GM23248 (cell line): ENCODE measurements at places on chromosomes 5 and 9. TPM values are rescaled to one million over a fixed set of nuclear protein-coding genes. Genes with fewer than 3 reads are reported as not detected.

GRCh38 chr9:133971121-133971951, 20.8 kb downstream of the VAV2 start:
- no peaks in the 10 kb centered on the region for H3K36me3 ChIP-seq
- no peak overlapping the region for H3K4me3 ChIP-seq
- no peaks in the 10 kb centered on the region for H3K27me3 ChIP-seq
- DNase-seq: no peak
- no peaks in the 10 kb centered on the region for H3K4me1 ChIP-seq
- no peak overlapping the region for H3K27ac ChIP-seq

- peak overlapping the region; percentile 25 for H3K27ac ChIP-seq
- H3K4me1 ChIP-seq: no peaks in the 10 kb centered on the region
- no peaks in the 10 kb centered on the region for H3K36me3 ChIP-seq
- H3K4me3 ChIP-seq: peak overlapping the region; percentile 58
- 0 out of 2 replicates have a peak, but pooled peaks cover 9% of the 10 kb centered on the region for H3K27me3 ChIP-seq
Measured at GRCh38 chr9:101445353-101446029, 9.9 kb upstream of the ALDOB start.

DNA sequence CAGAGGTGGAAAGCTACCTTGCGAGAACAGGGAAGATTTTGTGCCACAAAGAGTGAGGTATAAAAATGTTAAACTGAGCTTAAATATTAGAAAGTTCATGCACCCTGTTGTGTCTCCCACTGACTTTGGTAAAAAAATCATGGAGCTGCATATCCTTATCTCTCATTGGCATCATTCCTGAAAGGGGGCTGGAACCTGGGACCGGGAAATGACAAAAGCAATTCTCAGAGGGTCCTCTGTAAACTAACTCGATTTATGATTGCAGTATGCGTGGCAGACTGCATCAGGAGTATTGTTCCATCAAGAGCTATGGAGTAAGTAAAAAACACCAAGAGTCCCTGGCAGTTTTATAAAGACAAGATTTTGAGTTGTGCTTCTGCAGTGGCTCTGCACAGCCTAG, 148.8 kb downstream of the DCP2 start:
- H3K27ac ChIP-seq: no peak overlapping the region
- H3K4me3 ChIP-seq: no peak overlapping the region
- no peak for DNase-seq
- no peaks in the 10 kb centered on the region for H3K27me3 ChIP-seq
- H3K36me3 ChIP-seq: no peaks in the 10 kb centered on the region
- peaks cover 18% of the 10 kb centered on the region for H3K4me1 ChIP-seq

DNA sequence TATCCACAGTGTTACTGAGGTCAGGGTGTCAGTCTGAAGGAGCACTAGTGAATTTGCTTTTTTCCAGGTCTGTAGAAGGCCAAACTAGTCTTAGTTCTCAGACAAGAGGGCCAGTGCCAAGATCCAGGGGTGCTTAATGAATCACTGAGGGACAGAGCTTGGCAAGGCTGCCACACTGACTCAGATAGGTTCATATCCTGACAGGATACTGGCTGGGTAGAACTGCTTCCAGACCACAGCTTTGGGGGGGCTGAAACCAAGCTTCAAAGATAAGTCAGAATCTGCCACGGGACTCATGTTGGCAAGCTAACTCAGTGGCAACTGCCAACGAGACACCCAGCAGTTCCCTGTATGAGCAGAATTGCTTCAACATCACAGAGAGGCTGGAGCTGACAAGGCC, 1125.4 kb downstream of the EFNA5 start:
- H3K27ac ChIP-seq: no peak overlapping the region
- H3K4me3 ChIP-seq: no peak overlapping the region
- H3K36me3 ChIP-seq: no peaks in the 10 kb centered on the region
- no peaks in the 10 kb centered on the region for H3K4me1 ChIP-seq
- H3K27me3 ChIP-seq: no peaks in the 10 kb centered on the region
- no peak for DNase-seq

DNA sequence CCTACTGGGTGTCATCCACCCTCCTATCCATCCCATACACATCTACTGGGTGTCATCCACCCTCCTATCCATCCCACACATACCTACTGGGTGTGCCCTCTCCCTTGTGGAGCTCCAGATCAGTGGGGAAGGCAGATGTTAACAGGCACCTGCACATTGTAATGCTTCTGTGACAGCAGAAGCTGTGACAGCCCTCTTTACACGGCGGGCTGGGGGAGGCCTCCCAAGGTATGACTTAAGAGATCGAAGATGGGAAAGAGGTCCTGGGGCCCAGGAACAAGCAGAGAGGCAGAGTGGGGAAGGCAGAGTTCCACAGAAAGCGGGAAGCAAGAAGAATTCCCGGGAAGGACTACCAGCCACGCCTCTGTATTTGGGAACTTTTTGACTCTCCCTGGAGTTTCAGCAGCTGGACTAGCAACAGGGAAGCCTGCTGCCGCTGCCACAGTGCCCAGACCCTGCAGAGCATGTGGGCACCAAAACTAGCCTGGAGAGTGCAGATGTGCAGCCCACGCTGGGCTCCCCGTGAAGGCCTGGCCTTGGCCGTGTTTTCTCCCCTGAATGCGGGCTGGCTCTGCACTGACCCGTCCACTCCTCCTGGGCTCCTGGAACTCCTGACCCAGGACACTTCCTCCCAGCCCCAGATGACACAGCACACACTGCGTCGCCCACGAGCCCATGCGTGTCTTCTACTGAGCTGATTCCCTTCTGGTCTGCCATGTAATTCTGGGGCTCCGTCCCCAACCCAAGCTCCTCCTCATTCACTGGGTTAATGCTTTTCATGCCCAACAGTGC, 9.3 kb downstream of the TOR1A start:
- no peak for DNase-seq
- H3K27ac ChIP-seq: no peak overlapping the region
- peaks cover 24% of the 10 kb centered on the region; the same call in 1 of the 2 replicates for H3K36me3 ChIP-seq
- no peaks in the 10 kb centered on the region for H3K27me3 ChIP-seq

GRCh38 chr9:126248680-126249079, 77.9 kb upstream of the MVB12B start:
- no peak overlapping the region for H3K4me3 ChIP-seq
- peaks cover 8% of the 10 kb centered on the region for H3K4me1 ChIP-seq
- 0 out of 2 replicates have a peak overlapping the region, but pooled peaks have one; percentile 13 for H3K27ac ChIP-seq
- no peaks in the 10 kb centered on the region for H3K36me3 ChIP-seq

DNA sequence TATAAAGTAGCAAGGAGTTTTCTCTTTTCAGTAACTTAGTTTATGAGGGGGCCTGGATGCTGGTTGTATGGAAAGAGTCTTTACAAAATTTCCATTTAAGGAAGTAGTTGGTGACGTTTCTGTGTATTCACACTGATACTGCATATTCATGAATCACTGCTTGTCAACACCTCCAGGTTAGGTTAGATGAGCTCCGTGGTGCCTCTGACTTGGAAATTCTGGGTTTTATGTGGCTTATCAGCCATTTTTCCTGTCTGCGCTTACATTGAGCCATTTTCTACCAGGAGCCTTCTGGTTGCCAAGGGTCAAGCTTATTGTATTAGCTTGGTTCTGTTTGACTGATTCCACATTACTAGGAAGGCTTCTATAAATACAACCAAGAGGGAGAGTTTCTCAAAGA, 128.3 kb downstream of the SLC28A3 start:
- no peaks in the 10 kb centered on the region for H3K36me3 ChIP-seq
- no peak overlapping the region for H3K4me3 ChIP-seq

GRCh38 chr5:155024015-155024414, 10.5 kb downstream of the KIF4B start:
- H3K4me1 ChIP-seq: no peaks in the 10 kb centered on the region
- H3K27ac ChIP-seq: no peak overlapping the region
- H3K4me3 ChIP-seq: no peak overlapping the region
- H3K36me3 ChIP-seq: no peaks in the 10 kb centered on the region
- DNase-seq: peak; percentile 10

DNA sequence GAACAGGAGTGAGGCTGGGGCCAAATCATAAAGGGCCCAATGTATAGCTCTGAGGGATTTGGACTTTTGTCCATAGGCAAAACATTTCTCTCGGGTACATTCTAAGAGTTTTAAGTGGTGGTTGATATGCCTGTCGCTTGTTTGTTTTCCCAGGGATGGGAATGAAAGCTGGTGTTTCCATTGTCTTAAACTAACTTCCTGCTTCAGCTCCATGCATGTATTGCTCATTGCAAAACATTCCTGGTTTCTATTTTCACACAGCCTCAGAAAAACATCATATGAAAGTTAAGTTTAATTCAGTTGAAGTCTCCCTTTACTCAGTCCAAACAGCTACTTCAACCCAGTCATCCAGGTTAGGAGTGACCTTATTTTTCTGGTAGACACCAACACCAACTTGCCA, 235.0 kb downstream of the ACTL7B start:
- peak; percentile 43 for DNase-seq
- H3K4me1 ChIP-seq: peaks cover 26% of the 10 kb centered on the region
- no peak overlapping the region for H3K27ac ChIP-seq
- H3K27me3 ChIP-seq: no peaks in the 10 kb centered on the region

IL33 gene
- total RNA-seq: 3.8 and 4.7 TPM in 2 replicates

WHRN gene
- 0.76 and 1.1 TPM in 2 replicates for total RNA-seq

DNA sequence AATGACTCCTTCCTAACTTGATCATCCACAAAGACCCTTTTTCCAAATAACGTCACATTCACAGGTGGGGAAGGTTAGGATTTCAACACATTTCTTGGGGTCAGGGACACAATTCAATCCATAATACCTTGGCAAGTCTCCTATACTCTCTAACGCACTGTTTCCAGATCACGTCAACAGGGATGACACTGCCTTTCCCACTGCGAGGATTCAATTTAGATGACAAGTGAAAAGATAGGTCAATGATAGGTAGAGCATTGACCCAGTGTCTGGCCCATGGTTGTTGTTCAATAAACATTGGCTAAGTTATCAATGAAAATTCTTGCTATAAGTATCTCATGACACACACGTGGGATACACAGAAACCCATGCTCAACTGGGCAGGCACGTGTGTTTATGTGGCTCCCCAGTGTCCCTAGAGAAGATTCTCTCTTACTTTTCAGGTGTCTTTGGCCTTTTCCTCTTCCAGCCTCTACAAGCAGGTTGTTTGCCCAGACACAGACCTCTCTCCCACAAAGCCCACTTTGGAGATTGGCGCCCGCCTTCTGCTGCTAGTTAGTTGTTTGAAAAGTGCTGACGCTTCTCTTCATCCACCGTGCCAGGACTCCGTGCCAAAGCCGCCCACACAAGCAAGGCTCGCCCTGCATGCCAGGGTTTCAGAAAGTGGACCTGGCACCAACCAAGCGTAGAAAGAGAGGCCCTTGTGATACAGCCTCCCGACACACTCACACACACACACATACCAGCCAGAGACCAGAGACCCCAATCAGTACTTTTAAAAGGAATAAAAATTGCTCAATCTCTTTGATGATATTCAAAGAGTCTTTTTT, 594.5 kb downstream of the BNC2 start:
- no peak overlapping the region for H3K4me3 ChIP-seq
- no peak overlapping the region for H3K27ac ChIP-seq
- H3K36me3 ChIP-seq: no peaks in the 10 kb centered on the region
- no peaks in the 10 kb centered on the region for H3K4me1 ChIP-seq
- no peaks in the 10 kb centered on the region for H3K27me3 ChIP-seq
